ENCODE measurements at places on chromosomes 2 and 18. TPM values are rescaled to one million over a fixed set of nuclear protein-coding genes. Genes with fewer than 3 reads are reported as not detected.

GCKR gene
- 0.36 TPM for polyA plus RNA-seq

RAX gene
- polyA plus RNA-seq: not detected

TMEM17 gene
- 2.1 TPM for polyA plus RNA-seq

ITM2C gene
- polyA plus RNA-seq: 551 TPM

DUSP19 gene
- 2.3 TPM for polyA plus RNA-seq

RAPGEF4 gene
- polyA plus RNA-seq: 0.63 TPM

Data from AG04450 (cell line).